PC-3 (cell line): ENCODE measurements at places on chromosomes 7 and 10. TPM values are rescaled to one million over a fixed set of nuclear protein-coding genes. Genes with fewer than 3 reads are reported as not detected.

The TBATA gene
- total RNA-seq = not detected in 2 replicates

- no peaks in the 10 kb centered on the region for H3K36me3 ChIP-seq
- no peak overlapping the region for H3K4me3 ChIP-seq
- no peak for DNase-seq
- H3K27ac ChIP-seq = no peak overlapping the region
- H3K4me1 ChIP-seq = no peaks in the 10 kb centered on the region
Observed at GRCh38 chr10:26681076-26681475, 16.4 kb upstream of the PDSS1 start.

The TLX1 gene
- not detected in 2 replicates for total RNA-seq

DNA sequence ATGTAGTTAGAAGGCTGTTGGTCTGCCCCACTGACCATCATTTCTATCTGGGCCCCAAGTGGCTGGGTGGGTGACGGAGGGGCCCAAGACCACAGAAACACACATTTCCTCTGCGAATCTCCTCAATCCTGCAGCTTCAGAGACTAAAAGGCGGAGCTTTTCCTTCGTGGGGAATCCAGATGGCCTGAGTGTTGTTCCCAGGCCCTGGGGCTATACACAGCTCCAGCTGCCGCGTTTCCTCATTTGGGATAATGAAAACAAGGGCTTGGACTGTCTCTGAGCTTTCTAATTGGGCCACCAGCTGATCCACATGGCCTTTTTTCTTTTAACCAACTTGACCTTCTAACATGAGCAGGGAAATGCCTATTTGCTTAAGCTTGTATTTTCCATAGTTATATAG, 339.9 kb downstream of the CXCL12 start:
- H3K36me3 ChIP-seq = no peaks in the 10 kb centered on the region
- no peaks in the 10 kb centered on the region for H3K4me1 ChIP-seq
- no peak for DNase-seq
- H3K27ac ChIP-seq = no peak overlapping the region
- no peak overlapping the region for H3K4me3 ChIP-seq

GRCh38 chr7:127644484-127644883, 7.5 kb upstream of the SND1 start:
- DNase-seq = no peak
- H3K36me3 ChIP-seq = no peaks in the 10 kb centered on the region
- no peaks in the 10 kb centered on the region for H3K27me3 ChIP-seq
- no peak overlapping the region for H3K27ac ChIP-seq

DNA sequence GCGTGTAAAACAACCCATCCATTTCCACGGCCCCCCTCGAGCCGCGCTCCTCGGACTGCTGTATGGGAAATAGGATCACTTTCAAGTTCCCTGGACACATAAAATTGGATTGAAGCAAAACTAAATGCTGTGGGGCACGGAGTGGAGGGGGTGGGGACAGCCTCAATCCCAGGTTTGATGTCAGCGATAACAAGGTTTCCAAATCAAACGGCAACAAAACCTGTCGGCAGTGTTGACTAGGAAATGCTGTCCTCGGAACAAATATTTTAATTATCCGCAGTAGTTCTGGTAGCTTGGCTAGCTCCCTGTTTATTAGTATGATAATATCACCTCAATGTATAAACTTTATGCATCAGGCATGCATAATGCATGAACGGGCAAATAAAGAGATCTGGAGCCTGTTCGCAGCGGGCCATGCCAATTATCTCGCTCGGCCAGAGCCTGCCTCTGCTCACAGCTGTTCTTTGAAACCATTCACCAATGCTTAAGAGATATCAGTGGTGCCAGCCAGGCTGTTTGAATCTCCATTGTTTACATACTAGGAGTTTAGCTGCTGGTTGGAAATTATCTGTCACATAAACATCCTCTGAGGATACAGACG, 161.1 kb downstream of the PAXIP1 start:
- H3K4me3 ChIP-seq = no peak overlapping the region
- no peaks in the 10 kb centered on the region for H3K4me1 ChIP-seq
- no peak for DNase-seq
- no peak overlapping the region for H3K27ac ChIP-seq
- H3K36me3 ChIP-seq = no peaks in the 10 kb centered on the region
- peaks cover 71% of the 10 kb centered on the region for H3K27me3 ChIP-seq

- peak; percentile 58 for DNase-seq
- no peak overlapping the region for H3K27ac ChIP-seq
- H3K36me3 ChIP-seq = no peaks in the 10 kb centered on the region
- H3K4me3 ChIP-seq = peak overlapping the region; percentile 62
Observed at GRCh38 chr7:151013733-151014497, 10.4 kb downstream of the ATG9B start.
